Activated CD4-positive, alpha-beta T cell treated with anti-CD3 and anti-CD28 coated beads, Interleukin-10, Interleukin-2, amounts not matched to agents 100 ng/mL and 50 ng/mL, durations not matched to agents 16 hours and 8 hours (primary cell): ENCODE measurements at places on chromosomes 12 and 14.

- DNase-seq = no peak
Measured at GRCh38 chr14:33972583-33973081, 21.8 kb upstream of the EGLN3 start.

- no peak for DNase-seq
Measured at GRCh38 chr12:117863002-117863709, 105.6 kb downstream of the KSR2 start.

DNA sequence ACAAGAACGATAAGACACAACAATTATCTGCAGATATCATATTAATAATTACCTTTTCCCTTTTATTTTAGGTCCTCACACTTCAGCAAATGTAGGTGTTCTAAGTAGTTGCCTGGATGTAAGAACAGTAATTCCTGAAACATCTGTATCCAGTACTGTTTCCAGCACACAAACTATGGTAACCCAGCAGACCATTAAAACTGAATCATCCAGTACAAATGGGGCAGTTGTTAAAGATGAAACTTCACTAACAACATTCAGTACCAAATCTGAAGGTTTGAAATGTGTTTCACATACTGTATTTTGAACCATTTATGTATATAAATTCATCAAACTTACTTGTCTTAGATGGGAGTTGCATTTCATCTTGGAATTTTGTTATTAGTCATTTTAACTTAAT lies 31.0 kb downstream of the HCFC2 start:
- DNase-seq = peak; percentile 8

DNA sequence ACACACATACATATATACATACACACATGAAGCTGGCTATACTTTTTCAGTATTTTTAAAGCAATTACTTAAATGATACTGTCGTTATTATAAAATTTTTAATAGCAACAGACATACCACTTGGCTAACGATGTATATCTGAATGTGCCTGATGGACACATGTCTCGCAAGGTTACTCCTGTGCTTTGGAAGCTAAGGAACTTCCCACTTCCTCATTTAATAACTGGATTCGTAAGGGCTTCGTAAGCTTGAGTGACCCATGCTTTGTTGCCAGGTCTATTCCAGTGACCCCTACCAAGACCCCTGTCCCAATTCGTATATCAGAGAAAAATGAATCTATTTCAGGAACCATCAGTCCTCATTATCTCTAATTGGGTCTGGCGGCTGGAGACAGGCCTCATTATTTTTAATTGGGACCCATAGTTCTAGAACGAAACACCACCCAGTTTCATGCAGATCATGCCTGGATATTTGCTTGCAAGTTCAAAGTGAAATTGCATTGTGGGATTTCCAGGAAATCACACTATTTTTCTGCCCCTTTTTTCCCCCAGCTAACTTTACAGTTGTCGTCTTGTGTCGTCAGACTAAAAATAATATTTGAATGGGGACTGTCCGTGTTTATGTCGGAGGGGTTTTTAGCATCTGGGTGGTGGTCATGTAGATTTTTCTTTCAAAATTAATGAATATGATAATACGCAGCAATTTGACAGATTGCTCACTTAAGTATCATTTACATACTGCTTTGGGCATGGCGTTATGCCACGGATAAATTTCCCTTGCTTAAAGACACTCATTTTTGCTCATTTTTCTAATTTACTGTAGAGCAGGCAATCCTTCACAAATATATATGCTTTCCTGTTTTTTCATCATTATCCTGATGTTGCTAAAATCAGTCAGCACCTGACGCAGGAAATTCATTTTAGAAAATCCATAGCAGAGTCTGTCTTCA lies 17.1 kb upstream of the MYO1H start:
- DNase-seq = no peak

DNA sequence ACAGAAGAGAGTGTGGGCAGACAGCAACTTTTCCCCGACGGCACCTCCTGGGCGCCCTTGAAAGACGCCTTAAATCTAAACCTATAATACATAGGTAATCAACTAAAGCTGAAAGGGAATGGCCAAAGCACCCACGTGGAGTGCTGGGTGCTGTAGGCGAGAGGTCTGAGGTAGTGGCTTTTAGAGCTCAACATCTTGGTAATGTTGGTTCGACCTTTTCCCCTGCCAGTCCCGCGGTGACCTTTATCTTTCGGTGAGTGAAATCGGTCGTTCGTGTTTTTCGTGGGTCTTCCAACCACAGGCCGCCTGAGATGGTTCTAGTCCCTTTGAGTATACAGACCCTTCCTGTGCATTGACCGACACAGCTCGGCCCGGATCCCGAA lies 9.1 kb downstream of the OR6S1 start:
- DNase-seq = peak; percentile 65

- no peak for DNase-seq
Measured at GRCh38 chr12:4011597-4011996, 138.4 kb upstream of the PARP11 start.

DNA sequence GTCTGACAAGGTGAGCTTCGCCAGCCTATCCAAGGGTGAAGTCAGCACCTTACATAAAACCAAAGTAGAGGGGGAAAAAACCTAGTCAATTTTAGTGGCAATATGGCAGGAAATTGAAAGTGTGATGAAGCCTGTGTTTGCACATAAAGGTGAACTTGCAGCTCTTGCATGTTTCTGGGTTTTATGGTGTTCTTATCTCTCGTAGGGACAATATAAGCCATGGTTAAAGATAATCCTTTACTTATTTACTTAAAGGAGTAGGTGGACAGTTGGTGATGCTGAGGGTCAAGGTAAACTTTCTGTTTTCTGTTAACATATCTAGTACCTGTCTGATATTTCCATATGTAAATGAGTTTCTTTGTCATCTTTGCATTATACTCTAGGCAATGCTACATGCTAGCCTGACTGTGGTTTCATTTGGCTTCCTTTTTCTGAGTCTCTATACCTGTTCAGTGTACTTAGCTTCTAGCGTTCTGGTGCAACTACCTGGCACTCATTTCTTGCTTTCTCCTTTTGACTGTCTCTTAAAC lies 32.8 kb downstream of the CCDC91 start:
- peak; percentile 81 for DNase-seq

GRCh38 chr12:102095677-102096263 lies 24.1 kb downstream of the NUP37 start:
- DNase-seq = peak; percentile 26

DNA sequence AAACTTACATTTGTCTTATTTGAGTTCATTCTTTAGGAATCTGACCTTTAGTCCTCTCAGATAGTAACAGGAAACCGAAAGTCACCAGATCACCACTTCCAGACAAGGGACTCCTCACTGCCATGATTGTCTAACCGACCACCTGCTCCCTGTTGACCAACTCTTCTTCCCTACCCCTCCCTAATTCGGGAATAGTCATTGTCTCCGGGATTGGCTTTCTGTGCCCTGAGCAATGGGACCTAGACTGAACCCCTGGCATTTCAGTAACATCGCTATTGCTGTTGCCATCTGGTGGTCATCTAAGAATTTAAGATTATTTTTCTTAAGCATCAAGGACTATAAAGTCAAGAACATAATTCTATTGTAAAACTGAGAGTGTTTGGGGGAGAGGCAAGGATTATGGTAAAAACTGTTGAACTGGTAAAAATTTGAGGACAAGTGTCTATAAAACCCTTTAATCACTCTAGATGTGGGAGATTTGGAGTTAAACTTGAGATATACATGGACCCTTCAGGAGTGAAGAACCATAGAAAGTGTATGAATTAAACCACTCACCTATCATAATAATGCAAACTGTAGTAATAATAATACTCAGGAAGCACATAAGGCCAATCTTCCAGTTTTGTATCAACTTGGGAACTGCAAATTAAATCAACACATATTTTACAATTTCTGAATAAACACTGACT lies 6.3 kb downstream of the CLEC2A start:
- peak; percentile 26 for DNase-seq

GRCh38 chr12:19659501-19659900 lies 220.2 kb downstream of the AEBP2 start:
- no peak for DNase-seq

- DNase-seq = no peak
Measured at GRCh38 chr12:77047341-77048109, 17.8 kb downstream of the E2F7 start.

- no peak for DNase-seq
Measured at GRCh38 chr12:58491306-58491705, 429.0 kb downstream of the LRIG3 start.

- no peak for DNase-seq
Measured at GRCh38 chr12:124017064-124017463, 44.0 kb downstream of the ZNF664 start.

DNA sequence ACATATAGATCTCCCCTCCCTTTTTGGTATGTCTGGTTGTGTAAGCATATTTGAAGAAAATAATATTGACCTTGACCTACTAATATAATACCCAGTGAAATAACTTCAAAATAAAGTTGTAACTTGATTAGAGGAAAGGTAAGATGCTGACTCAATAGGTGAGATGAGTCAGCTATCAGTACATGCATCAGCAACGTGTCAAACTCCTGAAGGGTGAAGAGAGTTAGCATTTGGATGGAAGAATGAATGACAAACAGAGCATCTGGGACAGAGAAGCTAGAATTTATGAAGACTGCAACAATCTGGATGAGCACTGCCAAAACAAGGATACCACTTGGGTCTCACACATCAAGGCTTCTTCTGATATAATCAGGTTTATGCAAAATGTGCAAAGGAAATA lies 74.9 kb downstream of the PPP2R5E start:
- DNase-seq = peak; percentile 69
